Activated CD8-positive, alpha-beta T cell treated with anti-CD3 and anti-CD28 coated beads for 36 hours (primary cell): ENCODE measurements at places on chromosomes 6 and 20. TPM values are rescaled to one million over a fixed set of nuclear protein-coding genes. Genes with fewer than 3 reads are reported as not detected.

The TRIM40 gene
- total RNA-seq: not detected

The KCNB1 gene
- not detected for total RNA-seq

The DEFB115 gene
- total RNA-seq: not detected

The SNTA1 gene
- total RNA-seq: 5.6 TPM

DNA sequence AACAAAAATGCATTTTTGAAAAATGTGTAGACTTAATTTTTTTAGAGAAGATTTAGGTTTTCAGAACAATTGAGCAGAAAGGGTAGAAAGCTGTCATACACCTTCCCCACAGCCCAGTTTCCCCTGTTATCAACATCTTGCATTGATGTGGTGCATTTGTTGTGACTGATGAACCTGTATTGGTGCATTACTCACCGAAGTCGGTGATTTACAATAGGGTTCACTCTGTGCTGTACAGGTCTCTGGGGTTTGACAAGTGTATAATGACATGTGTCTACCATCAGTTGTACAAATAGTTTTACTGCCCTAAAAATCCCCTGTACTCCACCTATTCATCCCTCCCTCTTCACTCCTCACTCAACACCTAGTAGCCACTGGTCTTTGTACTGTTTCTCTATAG, 23.8 kb upstream of the ADIG start:
- no peak for DNase-seq

DNA sequence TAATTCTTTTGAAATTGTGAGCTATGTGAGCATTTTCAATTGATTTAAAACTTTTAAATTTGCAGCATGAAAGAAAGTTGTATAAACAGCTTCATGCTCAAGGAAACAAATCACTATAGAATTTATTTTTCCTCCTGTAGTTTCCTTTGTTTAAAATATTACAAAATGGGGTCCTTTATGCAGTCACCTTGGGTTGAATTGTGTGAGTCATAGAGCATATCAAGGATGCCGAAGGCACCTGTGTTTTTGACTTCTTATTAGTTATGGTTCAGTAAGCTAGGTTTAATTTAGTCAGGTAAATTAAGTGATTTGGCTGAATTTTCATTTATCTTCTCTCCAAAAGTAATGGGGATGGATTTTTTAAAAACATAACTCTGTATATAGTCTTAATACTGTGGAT, 96.8 kb downstream of the BCKDHB start:
- no peak for DNase-seq

- peak; percentile 83 for DNase-seq
These were observed 6.9 kb upstream of the HELZ2 start for GRCh38 chr20:63580796-63581461.

DNA sequence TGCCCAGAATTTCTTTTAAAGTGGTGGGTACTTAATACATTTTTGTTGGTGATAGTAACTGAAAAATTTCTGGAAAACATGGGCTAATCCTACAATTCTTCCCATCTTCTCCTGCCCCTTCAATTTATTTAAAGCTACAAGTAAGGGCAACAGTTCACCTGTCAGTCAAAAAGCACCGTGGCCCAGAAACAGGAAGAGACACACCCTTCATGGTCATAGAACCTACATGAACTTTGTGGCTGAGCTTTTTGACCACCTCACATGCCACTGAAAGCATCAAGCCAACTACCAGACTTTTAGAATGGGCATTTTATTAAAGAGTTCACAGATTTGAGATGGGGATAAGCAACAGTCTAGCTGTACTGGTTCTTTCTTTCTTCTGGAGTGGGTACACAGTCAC, 201.1 kb upstream of the CNR1 start:
- no peak for DNase-seq

GRCh38 chr6:149924206-149924932, 1.4 kb upstream of the RAET1G start:
- DNase-seq: no peak

DNA sequence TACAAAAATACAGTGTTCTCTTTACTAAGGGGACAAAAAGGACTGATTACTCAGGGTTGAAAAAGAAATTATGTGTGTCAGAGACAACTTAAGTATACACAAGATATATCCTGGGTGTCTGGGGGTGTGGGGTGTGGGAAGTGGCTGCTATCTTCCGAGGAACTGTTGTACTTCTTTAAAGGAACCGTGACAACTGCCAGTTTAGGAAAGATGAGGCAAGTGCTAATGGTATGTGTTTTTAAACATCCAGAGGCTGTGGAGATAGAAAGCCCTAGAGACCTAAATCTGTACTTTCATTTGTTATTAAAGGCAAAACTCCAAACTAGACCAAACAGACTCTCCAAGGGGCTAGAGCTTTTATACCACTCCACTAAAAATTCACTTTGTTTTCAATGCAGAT, 95.6 kb downstream of the SNAP25 start:
- DNase-seq: no peak

DNA sequence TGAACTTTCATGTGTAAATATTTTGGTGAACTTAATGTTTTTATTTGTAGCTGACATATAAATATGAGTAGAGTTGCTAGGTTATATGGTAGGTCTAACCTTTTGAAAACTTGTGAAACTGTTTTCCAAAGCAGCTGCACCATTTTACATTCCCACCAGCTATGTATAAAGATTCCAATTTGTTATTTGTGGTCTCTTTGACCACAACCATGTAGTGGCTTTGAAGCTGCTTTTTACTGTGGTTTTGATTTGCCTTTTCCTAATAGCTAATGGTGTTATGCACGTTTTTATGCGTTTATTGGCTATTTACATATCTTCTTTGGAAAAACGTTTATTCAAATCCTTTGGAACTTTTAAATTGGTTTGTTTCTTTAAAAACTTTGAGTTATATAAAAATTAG, 10.3 kb downstream of the CST3 start:
- no peak for DNase-seq

- no peak for DNase-seq
These were observed 1.1 kb downstream of the NDRG3 start for GRCh38 chr20:36744764-36745191.

GRCh38 chr6:168691774-168692173, 250.8 kb downstream of the SMOC2 start:
- DNase-seq: no peak

DNA sequence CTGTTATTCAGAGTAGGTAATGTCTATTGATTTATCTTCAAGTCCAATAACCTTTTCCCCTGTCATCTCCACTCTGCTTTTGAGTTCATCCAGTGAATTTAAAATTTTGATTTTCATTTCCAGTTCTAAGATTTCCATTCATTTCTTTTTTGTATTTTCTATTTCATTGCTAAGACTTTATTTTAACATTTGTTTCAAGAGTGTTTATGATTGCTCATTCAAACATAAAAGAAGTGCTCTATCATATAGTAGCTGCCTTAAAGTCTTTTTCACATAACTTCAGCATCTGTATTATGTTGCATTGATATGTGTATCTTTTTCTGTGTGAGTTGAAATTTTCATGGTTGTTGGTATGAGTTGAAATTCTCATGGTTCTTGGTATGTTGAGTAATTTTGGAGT, 341.6 kb downstream of the SOX4 start:
- no peak for DNase-seq

- DNase-seq: peak; percentile 18
These were observed 33.9 kb upstream of the FAM83D start for GRCh38 chr20:38892091-38892981.

DNA sequence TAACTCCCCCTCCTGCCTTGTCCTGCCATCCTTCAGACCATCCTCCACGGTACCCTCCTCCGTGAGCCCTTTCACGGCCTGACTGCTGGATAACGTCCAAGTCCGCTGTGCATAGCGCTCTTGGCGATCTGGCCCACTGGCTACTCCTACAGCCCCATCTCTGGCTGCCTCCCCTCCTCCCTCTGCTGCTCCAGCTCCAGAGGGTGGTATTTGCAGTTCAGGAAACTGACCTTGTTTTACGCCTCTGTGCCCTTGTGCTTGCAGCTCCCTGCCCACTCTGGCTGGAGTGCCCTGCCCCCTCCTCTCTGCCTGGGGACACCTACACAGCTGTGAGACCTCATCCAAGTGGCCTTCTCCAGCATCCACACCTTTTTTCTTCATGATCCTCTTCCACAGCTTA, 6.5 kb upstream of the RREB1 start:
- no peak for DNase-seq

GRCh38 chr20:25006431-25007167, 14.0 kb upstream of the APMAP start:
- DNase-seq: no peak

- DNase-seq: no peak
These were observed 254.4 kb downstream of the NRN1 start for GRCh38 chr6:5752391-5752680.

GRCh38 chr6:43478008-43478372, 620 bp downstream of the TJAP1 start:
- peak; percentile 9 for DNase-seq

GRCh38 chr6:79158856-79159516, 75.5 kb downstream of the HMGN3 start:
- no peak for DNase-seq
